ENCODE measurements at places on chromosomes 4 and X.

- DNase-seq: no peak
Measured at GRCh38 chrX:23820235-23820782, 37.3 kb downstream of the SAT1 start.

DNA sequence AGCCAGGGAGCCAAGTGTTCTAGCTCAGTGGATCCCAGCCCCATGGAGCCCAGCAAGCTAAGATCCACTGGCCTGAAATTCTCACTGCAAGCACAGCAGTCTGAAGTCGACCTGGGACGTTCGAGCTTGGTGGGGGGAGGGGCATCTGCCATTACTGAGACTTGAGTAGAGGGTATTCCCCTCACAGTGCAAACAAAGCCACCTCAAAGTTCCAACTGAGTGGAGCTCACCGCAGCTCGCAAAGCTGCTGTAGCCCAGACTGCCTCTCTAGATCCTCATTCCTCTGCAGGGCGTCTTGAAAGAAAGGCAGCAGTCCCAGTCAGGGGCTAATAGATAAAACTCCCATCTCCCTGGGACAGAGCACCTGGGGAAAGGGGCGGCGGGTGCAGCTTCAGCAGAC lies 226.3 kb downstream of the ZIC3 start:
- DNase-seq: no peak

DNA sequence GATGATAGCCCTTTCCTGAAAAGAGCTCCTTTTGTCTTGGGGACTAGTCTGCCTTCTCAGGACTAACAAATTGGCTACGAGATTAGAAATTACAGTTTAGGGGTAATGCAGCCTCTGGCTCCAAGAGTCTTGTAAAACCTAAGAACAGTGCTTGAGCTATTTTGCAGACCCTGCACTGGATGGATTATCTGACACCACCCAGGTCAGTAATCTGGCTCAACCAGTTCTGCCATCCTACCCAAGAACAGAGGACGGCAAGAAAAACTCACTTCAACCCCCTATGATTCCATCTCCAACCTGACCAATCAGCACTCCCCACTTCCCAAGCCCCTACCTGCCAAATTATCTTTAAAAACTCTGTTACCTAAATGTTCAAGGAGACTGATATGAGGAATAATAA lies 225.1 kb downstream of the FAM47A start:
- DNase-seq: no peak

GRCh38 chr4:74319470-74319869 lies 11.2 kb downstream of the EPGN start:
- DNase-seq: no peak

DNA sequence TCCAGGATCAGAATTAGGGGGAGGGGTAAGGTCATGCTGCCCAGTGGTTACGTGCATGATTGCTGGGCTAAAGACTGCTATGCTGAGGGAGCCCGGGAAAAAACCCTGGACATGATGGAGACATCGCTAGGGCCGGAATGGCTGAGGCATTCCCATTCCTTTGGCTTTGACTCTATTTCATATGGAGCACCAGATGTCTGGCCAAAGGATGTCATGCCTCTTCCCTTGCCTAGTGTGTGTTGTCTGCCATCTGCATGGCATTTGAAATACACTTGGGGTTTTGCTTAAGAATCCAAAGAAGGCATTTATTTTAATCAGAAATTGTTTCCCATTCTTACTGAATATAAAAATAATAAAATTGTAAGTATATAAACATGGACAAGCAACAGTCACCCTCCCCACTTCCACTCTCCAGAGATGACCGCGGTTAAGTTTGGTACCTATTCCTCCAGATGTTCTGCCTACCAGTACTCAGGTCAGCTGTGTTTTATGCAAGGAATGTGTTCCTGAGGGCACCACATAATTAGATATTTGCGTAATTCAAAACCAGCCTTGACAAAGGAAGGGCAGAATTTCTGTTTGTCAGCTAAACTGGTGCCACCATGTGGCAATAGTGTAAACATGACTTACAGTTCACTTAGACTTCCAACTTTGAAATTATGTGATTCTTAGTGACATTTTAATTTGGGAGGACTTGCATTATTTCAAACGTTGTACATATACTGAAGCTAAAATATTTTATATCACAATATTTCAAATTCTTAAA lies 105.9 kb downstream of the CT47B1 start:
- no peak for DNase-seq

DNA sequence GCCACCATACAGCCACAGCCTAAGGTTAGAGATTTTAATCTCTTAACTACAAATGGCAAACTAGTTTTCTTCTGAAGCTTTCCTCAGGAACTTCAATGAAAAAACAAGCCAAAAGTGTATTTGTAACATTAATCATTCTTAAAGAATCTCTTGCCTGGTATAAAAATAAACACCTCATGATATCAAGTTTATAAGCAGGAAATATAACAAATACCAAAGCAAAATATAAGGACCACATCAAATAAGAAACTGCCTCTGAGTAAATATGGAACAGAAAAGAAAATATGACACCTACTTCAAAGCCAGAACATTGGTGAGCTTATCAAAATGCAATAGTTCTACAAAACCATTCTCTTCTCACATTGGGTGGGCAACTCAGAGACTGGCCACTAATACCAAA lies 89.9 kb downstream of the GPC4 start:
- no peak for DNase-seq
